ENCODE measurements at places on chromosomes 11 and 22.

GRCh38 chr11:43130616-43131015 lies 181.2 kb upstream of the API5 start:
- DNase-seq = no peak

GRCh38 chr11:68007498-68008380 lies 2.4 kb upstream of the ALDH3B1 start:
- no peak for DNase-seq

DNA sequence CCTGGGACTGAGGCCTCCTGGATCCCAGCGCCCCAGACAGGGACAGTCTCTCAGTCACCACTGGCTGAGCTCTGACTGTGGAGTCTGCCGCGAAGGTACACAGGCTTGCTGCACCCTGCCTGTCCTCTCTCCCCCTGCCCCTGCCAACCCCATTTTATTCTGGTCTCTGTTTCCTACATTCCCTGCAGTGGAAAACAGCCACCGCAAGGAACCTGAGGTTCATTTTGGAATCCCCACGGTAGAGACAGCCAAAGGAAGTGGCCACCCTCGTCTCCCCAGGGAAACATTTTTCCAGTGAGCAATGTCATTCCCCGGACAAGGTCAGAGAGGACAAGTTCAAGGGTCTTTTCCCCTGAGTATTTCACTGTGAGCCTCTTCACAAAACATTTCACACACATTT lies 56.6 kb downstream of the FBXO7 start:
- DNase-seq = no peak

- no peak for DNase-seq
Observed at GRCh38 chr11:8342821-8343681, 79.4 kb upstream of the LMO1 start.

DNA sequence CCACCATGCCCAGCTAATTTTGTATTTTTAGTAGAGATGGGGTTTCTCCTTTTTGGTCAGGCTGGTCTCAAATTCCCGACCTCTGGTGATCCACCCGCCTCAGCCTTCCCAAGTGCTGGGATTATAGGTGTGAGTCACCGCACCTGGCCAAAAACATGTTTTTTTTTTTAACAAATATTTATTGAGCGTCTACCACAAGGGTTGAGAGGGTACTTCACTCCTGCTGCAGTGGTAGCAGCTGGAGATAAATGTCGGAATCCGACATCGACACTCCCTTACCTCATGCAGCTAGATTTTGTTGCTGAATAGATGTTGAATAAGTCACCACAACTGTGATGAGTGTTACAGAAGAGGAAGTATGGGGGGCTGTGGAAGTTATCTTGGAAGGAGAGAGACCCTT lies 971 bp downstream of the DNAJB13 start:
- DNase-seq = no peak

GRCh38 chr11:119419834-119420492 lies 3.0 kb downstream of the THY1 start:
- no peak for DNase-seq

DNA sequence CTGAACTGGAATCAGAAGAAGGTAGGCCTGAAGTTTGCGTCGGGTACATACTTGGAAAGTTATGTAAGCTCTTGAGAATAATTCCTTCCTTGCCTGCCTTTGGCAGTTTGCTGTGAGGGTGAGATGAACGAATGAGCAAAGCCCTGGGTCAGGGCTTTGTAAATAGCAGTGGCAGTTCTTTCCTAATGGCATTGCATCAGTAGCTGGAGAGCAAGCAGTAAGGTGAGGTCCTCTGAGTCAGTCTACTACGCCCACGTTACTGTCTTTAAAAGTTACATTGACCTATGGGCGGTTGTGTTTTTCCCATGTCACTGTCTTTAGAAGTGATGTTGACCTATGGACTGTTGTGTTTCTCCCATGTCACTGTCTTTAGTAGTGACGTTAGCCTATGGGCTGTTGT lies 179.1 kb upstream of the E2F8 start:
- DNase-seq = no peak

GRCh38 chr11:132258875-132259274 lies 888.5 kb downstream of the NTM start:
- no peak for DNase-seq

DNA sequence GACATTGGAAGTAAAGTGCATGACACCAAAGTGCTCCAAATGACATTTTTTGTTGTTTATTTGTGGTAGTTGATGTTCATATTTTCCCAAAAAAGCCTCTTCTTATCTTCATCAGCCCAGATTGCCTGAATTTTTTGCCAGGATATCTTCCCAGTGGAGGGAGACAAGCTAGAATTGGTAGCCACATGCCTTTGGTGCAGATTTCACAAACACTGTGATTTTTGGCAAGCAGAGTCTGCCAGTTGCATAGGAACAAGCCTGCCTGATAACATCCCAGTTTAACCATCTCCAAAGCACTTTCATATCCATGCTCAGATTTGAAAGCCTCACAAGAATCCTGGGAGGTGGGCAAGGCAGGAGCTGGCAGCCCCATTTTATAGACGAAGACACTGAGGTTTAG lies 102.3 kb upstream of the SYT13 start:
- no peak for DNase-seq

DNA sequence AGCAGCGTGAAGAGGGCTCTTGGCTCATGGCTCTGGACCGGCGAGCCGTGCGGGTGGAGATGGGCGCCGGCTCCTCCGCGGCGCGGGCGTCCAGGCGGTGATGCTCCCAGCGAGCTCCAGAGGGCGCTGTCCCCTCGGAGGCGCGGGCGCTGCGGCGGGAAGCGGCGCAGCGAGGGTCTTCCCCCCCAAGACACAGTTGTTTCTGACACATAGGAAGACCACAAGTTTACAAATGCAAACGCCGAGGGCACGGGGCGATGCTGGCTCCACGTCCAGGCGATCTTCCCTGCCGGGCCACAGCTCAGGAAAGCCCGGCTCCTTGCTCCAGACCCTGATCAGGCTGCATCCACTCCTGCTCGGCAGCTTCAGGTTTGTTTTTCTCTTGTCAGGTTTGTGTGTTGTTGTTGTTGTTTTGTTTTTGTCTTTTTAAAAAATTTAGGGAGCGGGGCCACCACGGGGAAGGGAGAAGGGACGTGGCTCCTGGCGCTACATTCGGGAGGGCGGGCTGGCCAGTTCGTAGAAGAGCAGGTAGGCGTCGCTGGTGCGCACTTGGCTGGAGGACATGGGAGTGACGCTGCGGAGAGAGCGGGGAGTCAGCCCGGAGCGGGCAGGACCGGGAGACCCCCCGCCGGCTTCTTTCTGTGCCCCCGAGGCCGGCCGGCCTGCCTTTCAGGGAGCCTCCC lies 10.0 kb upstream of the MFRP start:
- DNase-seq = no peak

- DNase-seq = peak; percentile 59
Observed at GRCh38 chr11:57480409-57481137, 20.2 kb downstream of the RTN4RL2 start.

GRCh38 chr11:76408171-76408965 lies 27.2 kb downstream of the GVQW3 start:
- DNase-seq = no peak

DNA sequence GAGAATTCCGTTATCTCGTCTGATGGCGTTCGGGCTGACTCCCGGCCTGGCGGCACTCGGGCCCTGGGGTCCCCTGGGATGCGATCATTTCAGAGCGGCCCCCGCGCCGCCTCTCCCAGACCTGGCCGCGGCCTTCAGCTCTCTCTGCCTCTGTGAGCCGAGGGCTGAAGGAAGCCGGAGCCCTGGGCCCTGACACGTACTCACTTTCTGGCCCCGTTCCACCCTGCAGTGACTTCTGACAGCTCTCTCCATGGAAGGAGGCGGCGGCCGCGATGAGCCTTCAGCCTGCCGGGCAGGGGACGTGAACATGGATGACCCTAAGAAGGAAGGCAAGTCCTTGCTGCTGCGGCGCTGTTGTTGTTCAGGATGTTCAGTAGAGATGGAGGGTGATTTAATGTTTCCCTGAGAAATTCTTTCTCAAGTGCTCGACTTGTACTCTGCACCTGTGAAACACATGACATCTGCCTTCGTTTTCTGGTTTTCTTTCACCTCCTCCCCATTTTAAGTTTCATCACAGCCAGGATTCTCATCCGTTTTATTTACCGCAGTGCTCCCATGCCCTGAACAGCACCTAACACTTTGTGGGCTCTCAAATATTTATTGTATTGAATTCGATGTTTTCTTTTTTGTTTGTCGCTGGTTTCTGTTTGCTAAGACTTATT lies 612 bp downstream of the GTSE1 start:
- peak; percentile 11 for DNase-seq

DNA sequence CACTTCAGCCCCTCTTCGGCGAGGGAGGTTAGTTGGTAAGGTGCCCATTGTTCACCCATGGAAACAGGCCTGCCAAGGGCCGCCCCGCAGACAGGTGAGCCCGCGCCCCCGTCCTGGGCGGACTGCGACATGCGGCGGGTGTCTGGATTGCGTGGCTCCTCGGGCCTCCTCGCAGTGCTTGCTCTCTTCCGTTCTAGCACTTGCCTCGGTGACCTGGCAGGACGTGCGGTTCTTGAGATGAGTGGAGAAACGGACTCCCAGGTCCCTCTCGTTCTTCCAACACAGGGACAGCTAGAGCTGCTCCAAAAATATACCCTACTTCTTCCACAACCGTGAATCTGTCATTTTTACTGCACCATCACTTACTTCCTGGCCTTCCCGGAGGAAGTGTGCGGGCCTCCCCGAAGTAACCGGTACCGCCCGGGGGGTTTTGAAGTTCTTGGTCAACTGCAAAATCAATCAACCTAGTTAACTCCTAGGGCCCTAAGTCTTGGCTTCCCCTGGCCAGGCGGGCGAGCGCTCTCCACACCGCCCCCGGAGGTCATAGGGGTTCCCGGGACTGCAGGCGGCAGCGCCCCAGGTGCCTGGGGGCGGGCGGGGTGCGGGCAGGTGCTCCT lies 745 bp upstream of the ZBTB44 start:
- no peak for DNase-seq

GRCh38 chr11:119109843-119110242 lies 2.7 kb downstream of the C2CD2L start:
- DNase-seq = no peak

GRCh38 chr22:41935015-41935351 lies 8.4 kb upstream of the TNFRSF13C start:
- no peak for DNase-seq

DNA sequence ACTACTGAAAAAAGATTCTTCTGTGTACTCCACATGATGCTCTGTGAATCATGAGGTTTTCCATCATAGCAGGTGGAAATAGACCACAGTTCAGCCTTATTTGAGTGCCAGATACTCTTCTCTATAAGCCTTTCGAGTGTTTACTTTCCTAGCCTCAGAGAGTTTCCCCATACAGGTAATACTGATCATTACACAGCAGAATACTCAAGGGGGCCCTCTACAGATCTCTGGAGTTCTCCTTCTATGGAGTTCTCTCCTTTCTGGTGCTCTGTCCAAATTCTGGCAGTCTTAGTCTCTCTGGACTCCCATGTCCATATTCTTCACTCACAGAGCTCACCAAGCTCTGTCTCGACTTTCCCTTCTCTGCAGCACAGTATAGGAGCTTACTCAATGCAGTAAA lies 175.7 kb upstream of the CARD18 start:
- no peak for DNase-seq

GRCh38 chr11:74685905-74686304 lies 45.3 kb downstream of the CHRDL2 start:
- no peak for DNase-seq

GRCh38 chr11:88354912-88355311 lies 17.4 kb upstream of the CTSC start:
- no peak for DNase-seq

DNA sequence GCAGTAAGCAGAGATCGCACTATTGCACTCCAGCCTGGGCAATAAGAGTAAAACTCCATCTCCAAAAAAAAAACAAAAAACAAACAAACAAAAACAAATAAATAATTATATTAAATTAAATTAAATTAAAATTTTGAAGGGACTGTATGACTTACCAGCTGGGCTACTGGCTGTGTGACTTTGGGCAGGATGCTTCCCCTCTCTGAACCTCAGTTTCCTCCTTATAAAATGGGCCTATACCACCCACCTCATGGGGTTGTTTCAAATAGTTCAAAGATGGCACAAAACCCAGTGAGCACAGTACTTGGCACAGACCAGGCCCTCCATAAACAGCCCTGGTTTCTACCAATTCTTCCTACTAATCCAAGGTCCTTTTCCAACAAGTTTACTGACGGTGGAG lies 34.9 kb downstream of the ASCC2 start:
- no peak for DNase-seq

- DNase-seq = no peak
Observed at GRCh38 chr11:118636569-118637290, 29.3 kb downstream of the PHLDB1 start.

DNA sequence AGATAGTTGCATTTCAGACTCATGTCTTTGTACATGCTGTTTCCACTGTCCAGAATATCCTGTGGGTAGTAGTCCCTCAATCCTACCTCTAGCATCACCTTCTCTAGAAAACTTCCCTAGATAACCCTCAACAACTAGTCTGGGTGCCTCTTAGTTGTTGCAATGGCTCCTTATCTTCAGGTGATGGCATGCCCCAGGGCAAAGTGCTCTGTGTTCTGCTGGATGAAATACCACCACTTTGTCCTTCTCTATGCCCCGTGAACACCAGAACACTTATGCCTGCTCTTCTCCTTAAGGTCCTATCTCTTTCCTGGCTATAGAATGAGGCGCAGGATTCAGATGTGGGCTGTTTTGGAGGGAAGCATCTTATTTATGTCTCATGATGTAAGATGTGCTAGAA lies 158.3 kb upstream of the CTSC start:
- DNase-seq = no peak

GRCh38 chr22:50189184-50189848 lies 3.6 kb downstream of the TRABD start:
- DNase-seq = no peak

DNA sequence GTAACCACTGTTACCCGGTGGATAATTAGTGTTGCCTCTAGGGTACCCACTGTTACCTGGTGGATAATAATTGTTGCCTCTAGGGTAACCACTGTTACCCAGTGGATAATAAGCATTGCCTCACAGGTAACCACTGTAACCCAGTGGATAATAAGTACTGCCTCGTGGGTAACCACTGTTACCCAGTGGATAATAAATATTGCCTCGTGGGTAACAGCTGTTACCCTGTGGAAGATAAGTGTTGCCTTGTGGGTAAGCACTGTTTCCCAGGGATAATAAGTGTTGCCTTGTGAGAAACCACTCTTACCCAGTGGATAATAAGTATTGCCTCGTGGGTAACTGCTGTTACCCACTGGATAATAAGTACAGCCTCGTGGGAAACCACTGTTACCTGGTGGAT lies 9.3 kb upstream of the NXPE4 start:
- DNase-seq = no peak

DNA sequence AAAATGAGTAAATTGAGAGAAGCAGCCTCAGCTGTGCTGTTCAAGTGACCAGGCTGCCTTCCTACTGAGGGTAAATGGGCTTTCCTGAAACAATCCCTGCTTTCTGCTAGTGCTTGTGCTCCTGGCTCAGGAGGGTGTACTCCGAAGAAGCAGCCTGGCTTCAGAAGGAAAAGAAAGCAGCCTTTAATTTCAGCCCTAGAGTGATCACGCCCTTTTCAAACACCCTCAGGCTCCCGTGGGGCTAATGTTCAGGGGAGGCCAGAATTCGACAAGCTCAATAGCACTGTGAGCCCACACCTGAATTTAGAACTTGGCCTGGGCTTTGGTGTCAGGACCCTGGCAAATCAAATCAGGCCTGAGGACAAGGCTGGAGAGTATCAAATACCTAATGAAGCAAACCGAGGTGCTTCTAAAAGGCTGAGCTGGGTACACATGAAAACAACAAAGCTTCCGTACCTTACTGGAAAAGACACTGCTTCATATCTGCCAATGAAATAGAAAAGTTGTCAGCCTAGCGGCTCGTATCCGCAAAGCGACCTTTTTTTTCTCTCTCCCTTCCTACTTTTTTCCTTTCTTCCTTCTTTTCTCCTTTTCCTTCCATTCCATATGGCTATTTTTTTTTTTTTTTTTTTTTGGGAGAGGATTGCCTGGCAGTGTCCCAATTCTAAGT lies 387.8 kb downstream of the SOX6 start:
- DNase-seq = no peak

GRCh38 chr22:40024201-40025061 lies 29.7 kb downstream of the FAM83F start:
- peak; percentile 84 for DNase-seq
